Smooth muscle cell of the pulmonary artery (primary cell): ENCODE measurements at places on chromosomes 13 and 19. TPM values are rescaled to one million over a fixed set of nuclear protein-coding genes. Genes with fewer than 3 reads are reported as not detected.

Gene MEF2B
- 0.07 TPM in 1 of 2 replicates, not detected in the other for total RNA-seq

Gene MAB21L1
- 3.3 and 3.6 TPM in 2 replicates for total RNA-seq

Gene PEX11G
- 1.8 and 2.0 TPM in 2 replicates for total RNA-seq

Gene ZNF433
- 3.4 and 4.5 TPM in 2 replicates for total RNA-seq

Gene FGF22
- not detected in 2 replicates for total RNA-seq

Gene VSTM1
- total RNA-seq, result not detected in 2 replicates

Gene GFY
- total RNA-seq, result not detected in 2 replicates

Gene ZNF83
- 51.9 and 54.2 TPM in 2 replicates for total RNA-seq

Gene TEX26
- total RNA-seq, result not detected in 2 replicates

Gene MBD3L2B
- total RNA-seq, result not detected in 2 replicates

Gene SCN1B
- 10.6 and 15.9 TPM in 2 replicates for total RNA-seq
